Activated CD4-positive, alpha-beta T cell treated with anti-CD3 and anti-CD28 coated beads, Interleukin-2, amount 50 U/mL, for 1 hour (primary cell): ENCODE measurements at places on chromosomes 6 and 20.

GRCh38 chr6:11812439-11812838, 33.8 kb upstream of the ADTRP start:
- no peak for DNase-seq

DNA sequence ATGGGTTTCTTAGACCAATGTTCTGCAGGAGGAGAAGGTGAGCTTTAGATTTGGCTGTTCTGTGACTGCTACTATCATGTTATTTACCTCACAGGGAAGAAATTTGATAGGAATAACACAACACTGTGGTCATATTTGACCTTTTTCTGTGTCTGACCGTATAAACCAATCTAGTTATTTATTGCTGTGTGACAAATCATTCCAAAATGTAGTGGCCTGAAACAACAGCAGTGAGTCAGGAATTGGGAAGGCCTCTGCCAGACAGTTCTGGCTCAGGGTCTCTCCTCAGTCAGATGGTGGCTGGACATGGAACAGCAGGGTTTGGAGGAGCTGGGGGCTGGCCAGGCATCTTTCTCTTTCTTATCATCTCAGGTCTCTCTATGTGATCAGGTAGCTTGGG, 33.0 kb downstream of the RIPOR2 start:
- no peak for DNase-seq

DNA sequence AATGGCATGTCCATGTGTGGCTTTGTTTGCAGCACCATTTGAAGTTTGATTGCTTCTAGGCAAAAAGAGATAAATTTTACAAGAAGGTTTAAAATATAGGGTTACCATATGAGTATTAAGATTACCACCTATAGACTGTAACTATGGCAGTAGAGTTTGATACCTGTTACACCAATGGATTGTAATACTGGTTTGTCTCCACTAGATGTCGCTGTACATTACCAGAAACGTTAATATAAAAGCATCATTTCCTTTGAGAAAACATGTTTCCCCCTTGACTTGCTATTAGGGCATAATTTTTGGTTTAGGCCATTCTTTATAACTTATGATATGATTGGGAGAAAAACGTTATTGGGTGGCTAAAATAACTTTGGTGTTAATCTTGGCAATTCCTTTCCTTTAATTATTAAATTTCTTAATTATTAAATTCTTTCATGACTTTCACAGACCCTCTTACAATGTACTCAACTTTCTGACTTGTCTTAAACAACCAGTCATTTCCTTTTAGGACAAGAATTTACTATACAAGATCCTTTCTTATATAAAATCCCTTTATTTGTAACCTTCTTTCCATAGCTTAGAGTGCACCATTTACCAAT, 42.8 kb downstream of the HLA-DPB1 start:
- DNase-seq = no peak

DNA sequence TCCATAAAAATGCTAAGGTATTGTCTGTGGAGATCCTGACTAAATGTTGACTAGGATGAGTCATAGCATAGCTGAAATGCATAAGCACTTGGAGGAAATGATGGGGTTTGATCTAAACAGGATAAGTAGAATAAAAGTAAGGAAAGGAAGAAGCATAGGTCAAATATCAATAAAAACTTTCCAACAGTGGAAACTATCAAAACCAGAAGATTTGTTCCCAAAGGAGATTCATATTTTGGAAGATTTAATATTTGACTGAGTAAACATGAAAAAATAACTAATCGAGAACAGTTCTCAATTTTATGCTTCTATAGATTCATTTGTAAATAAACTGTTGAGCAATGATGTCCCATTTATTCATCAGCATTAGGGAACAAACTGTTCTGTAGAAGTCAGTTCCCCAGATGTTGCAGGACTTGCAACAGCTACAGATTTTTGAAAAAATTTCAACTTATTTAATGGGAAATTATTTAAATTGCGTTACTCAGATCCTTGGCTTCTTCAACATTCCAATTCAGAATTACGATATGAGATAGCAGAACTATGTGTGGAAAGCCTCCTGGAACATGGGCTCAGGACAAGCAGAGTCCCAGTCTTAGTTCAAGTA, 133.7 kb upstream of the TBX18 start:
- DNase-seq = no peak

- DNase-seq = no peak
Observed at GRCh38 chr20:47276851-47277534, 79.5 kb downstream of the ZMYND8 start.

GRCh38 chr6:46504242-46504641, 13.0 kb upstream of the RCAN2 start:
- no peak for DNase-seq

GRCh38 chr6:134199848-134200606, 117.9 kb downstream of the SGK1 start:
- no peak for DNase-seq

GRCh38 chr6:42010185-42010891, 40.0 kb upstream of the TAF8 start:
- DNase-seq = no peak

GRCh38 chr20:49982346-49983122, at the start of gene SNAI1:
TSS of gene SNAI1 (plus strand) at chr20:49982980. CDS start at chr20:49983060, 80 bp downstream.
- DNase-seq = peak; percentile 78

- no peak for DNase-seq
Observed at GRCh38 chr20:23037017-23037481, 1.9 kb downstream of the SSTR4 start.

DNA sequence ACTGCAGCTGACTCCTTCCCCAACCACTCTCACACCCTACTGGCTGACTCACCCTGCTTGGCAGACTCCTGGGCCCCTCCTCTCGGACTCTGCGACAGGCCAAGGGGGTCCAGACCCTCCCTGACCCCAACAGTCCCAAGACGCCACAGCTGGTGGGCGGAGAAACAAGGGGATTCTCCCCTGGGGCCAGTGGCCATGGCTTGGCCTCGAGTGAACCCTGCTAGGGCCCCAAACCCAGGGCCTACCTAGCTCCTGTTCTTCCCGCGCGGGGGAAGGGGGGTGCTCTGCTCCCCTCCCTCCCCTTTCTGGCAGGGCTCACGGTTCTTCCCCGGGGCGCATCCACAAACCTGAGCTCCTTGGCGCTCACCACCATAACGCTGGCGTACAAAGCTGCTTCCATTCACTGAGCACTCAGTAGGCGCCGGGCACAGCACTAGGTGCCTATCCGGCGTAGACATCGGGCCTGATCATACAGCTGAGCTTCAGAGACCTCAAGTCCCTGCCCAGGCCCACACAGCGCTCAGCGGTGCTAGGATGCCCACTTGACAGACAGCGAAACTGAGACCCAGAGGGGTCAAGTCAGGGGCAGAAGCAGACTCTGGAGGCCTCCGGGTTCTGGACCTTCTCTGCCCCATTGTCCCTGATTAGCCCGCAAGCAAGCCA, 597 bp downstream of the ADA start:
- peak; percentile 41 for DNase-seq

- DNase-seq = no peak
Observed at GRCh38 chr20:47922269-47922668, 137.0 kb upstream of the SULF2 start.

DNA sequence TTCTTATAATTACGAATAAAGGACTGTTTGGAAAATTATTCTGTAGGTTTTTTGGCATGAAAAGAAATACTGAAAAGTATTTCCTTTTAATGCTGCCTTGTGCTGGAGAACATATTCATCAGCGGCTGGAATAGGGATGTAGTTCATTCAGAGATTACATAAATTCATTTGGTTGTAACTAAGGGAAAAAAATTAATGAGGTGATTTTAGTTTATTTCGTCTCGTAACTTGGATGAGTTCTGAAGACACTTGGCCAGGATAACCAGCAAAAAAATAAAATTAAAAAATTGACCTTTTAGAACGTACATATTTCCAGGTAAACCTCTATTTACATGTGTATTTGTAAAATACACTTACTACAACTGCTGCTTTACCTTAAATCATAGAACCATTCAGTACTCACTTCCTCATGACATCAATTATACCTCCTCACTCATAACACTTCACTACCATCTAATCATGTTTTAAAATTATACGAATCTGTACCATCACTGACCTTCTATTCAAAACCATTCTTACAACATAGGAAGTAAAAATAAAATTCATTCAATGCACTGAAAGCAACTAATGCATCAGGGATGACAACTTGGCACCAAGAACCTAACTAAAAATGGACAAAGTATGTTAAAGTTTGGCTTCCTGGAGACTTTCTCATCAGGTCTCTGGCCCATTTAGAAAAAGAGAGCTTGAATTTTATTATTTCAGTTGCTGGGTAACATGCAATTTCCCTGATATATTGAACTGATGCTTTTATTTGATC, 17.2 kb downstream of the KLHL31 start:
- no peak for DNase-seq

- DNase-seq = no peak
Observed at GRCh38 chr20:16609066-16609465, 35.8 kb upstream of the KIF16B start.

GRCh38 chr20:60691966-60692615, 560.0 kb upstream of the CDH4 start:
- DNase-seq = no peak

GRCh38 chr20:53939572-53940359, 130.6 kb downstream of the BCAS1 start:
- DNase-seq = peak; percentile 55

- peak; percentile 37 for DNase-seq
Observed at GRCh38 chr6:135162678-135163439, 18.2 kb upstream of the MYB start.

- DNase-seq = no peak
Observed at GRCh38 chr6:2843138-2843740, 1.6 kb upstream of the SERPINB1 start.

GRCh38 chr20:40493071-40493470, 196.0 kb downstream of the MAFB start:
- DNase-seq = no peak

- DNase-seq = no peak
Observed at GRCh38 chr6:30688569-30688968, 2.1 kb upstream of the PPP1R18 start.

GRCh38 chr20:53872081-53872541, 198.3 kb downstream of the BCAS1 start:
- DNase-seq = no peak

DNA sequence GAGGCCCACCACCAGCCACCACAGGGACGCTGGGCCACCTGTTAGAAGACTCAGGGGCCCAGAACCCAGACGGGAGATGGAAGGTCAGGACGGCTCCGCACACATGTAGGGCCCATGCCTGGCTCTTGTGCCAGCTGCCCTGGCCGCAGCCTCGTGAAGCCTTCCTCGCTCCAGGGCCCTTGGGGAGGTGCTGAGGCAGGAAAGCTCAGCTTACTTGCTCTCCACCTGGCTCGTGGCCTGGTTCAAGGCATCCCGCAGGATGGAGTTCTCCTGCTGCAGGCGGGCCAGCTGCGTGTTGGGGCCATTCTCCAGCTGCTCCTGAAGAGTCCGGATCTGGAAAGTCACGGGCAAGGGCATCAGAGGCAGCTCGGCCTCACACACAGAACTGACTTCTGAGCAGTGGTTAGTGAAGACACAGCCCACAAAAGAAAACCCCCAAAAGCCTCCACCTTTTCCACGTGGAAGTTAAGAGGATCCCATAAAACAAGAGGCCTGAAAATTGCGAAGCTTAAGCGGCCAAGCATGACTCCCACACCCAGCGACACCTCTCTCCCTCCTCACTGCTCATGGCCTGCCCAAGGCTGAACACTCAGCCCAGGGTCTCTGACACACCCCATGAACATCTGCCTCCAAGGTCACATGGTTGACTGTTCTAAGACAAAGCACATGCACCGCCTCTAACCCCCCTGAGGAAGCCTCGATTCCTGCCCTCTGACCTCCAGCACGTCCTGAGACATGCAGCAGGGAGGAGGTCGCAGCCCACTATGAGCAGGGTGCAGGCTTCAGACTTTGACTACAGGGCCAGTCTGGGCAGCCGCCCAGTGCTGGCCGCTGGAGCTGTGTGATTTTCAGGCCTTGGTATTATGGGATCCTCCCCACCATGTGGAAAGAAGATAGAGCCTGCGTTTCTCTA, 46.5 kb downstream of the RRBP1 start:
- no peak for DNase-seq

DNA sequence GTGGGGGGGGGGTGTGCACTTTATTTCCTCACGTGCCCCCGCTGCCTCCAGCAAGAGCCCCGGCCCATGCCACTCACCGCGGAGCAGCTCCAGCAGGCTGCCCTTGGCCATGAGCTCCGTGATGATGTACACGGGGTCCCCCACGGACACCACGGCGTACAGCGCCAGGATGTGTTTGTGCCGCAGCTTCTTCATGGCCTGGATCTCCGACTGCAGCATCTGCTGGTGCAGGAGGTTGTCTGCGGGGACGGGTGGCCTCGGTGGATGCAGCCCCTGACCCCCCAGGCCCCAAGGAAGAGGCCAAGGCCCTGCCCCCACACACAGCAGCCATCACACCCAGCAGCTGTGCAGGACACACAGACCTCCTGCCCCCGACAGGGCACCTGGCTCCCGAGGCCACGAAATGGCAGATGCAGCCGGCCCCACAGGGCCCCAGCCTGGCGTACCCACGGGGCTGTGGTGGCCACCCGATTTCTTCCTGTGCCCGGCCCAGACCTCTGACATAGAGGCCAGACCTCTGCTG, 4.7 kb downstream of the PTK6 start:
- no peak for DNase-seq

DNA sequence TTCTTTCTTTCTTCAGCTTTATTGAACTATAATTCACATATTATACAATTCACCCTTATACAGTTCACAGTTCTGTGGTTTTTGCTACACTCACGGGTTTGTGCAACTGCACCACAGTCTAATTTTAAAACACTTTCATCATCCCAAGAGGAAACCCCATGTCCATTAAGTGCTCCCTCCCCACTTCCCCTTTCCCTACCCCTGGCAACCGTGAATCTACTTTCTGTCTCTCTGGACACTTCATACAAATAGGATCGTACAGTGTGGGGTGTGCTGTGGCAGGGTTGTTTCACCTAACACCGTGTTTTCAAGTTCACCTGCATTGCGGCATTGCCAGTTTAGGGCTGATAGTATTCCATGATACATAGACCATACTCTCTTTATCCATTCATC, 118.8 kb downstream of the PHACTR3 start:
- DNase-seq = no peak

- DNase-seq = no peak
Observed at GRCh38 chr6:18441251-18441979, 54.3 kb downstream of the RNF144B start.

DNA sequence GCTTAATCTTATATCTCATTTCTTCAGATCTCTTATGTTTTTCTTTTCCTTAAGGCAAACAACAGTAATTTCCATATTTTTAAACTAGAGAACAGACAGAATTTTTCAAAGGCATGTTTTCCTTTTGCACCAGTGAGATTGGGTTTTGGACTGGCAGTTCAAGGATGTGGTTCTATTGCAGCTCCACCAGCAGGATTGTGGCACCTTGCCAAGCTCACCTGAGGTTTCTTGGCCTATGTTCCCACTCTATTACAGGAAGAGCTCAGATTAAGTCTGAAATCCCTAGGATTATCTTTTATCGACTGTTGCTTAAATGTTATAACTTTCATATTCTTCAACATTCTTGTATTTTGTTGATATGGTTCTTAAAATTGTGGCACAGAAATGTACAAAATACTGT, 218.9 kb downstream of the PLCB4 start:
- DNase-seq = no peak

DNA sequence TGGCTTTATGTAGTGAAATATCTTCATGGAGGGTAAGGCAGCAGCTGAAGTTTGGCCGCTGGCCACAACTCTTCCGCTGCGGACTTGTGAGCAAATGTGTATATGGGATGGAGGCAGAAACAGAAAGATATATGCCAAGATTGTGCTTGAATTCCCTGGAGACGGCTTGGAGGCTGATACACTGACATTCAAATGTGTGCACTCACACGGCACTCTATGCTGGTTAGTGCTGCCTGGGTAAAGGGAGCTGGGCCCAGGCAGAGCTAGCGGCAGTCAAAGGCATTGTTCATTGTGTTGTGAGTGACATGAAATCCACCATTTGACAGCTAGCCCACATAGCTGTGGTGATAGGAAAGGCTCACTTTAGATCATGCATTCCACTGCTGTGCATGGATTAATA, 202.7 kb downstream of the CLIC5 start:
- DNase-seq = no peak
